NCI-H1417 treated with DMSO at 0.1 percent for 48 hours (cell line): ENCODE measurements at places on chromosomes 16 and 17.

DNA sequence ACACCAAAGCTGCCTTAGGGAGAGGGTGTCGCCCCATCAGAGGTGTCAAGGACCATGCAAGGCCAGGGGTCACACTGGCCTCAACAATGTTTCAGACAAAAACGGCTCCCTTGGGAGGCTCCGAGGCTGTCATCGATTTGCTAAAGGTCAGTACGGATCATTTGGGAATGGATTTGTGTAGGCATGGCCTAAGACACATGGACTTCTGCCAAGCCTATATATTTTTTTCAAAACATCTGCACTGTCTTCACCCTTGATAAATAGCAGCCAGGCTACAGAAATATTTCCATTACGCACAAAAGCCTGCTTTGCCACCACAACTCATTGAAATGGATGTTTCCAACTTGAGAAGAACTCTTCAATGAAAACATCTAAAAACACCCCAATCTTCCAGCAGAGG is 10.3 kb downstream of the CUEDC1 start:
- no peak for DNase-seq

- no peak for DNase-seq
Measured at GRCh38 chr16:69381231-69381630, 4.6 kb downstream of the TERF2 start.

GRCh38 chr17:66175892-66176291 is 16.0 kb downstream of the CEP112 start:
- DNase-seq = no peak

DNA sequence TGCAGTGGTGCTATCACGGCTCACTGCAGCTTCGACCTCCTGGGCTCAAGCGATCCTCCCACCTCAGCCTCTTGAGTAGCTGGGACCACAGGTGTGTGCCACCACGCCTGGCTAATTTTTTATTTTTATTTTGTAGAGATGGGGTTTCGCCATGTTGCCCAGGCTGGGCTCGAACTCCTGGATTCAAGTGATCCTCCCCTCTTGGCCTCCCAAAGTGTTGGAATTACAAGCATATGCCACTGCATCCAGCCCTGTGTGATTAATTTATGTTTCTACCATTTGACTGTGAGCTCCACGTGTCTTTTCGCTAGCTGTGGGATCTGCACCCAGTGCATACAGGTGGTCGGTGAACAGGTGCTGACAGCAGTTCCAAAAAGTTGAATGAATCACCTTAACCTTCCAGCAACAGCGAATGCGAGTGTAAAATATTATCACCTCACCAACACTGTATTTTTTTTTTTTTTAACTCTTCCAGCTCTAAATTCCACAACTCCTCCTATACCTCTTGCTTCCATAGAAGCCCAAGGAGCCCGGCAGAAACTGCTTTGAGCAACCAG is 484 bp upstream of the NUDT7 start:
- no peak for DNase-seq

GRCh38 chr17:48037036-48037837 is at the start of gene COPZ2:
COPZ2 (minus strand) TSS chr17:48037797; CDS start chr17:48037777, 20 bp downstream.
- DNase-seq = no peak

GRCh38 chr16:11233727-11234376 is 22.2 kb downstream of the SOCS1 start:
- no peak for DNase-seq

DNA sequence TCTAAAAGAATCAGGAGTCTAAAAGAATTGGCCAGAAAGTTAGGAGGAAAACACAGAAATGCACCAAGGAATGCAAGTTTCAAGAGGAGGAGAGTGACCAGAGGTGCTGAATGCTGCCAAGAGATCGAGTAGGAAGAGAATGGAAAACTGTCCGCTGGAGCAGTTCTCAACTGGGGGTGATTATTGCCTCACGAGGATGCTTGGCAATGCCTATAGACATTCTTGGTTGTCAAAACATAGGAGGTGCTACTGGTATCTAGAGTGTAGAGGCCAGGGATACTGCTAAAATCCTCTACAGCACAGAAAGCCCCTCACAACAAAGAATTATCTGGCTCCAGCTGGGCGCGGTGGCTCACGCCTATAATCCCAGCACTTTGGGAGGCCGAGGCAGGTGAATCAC is 82.1 kb upstream of the NOL11 start:
- no peak for DNase-seq

- no peak for DNase-seq
Measured at GRCh38 chr16:57549730-57550129, 7.3 kb downstream of the ADGRG5 start.

- DNase-seq = no peak
Measured at GRCh38 chr17:8488901-8489300, 53.2 kb downstream of the NDEL1 start.

DNA sequence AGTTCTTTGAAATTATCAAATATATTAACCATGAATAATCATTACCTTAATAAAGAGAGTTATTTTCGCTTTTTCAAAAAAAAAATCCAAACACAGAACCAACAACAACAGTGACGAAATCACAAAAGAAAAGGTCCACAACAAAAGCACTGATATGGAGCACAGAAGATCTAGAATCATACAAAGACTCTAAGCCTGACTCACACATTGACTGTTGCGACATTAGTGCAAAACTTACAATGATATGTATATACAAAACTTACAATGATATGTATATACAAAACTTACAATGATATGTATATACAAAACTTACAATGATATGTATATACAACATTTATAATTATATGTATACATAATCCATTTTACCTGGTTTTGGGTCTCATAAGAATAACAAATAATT is 117.7 kb downstream of the USP22 start:
- DNase-seq = no peak

DNA sequence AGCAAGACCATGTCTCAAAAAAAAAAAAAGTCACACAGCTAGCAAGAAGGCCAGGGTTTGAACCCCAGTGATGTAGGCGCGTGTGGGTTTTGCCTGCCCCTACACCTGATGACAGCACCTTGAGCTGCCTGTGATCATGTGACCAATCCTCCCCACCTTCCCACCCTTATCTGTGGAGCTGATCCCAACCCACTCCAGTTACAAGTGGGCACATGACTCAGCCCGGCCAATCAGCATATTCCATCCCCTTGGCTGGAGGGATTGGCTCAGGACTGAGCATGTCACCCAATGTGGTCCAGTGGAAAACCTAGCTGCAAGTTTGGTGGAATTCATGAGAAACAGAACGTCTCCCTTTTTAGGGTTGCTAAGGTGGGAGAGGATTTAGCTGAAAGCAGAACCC is 6.6 kb downstream of the TMEM114 start:
- DNase-seq = no peak

DNA sequence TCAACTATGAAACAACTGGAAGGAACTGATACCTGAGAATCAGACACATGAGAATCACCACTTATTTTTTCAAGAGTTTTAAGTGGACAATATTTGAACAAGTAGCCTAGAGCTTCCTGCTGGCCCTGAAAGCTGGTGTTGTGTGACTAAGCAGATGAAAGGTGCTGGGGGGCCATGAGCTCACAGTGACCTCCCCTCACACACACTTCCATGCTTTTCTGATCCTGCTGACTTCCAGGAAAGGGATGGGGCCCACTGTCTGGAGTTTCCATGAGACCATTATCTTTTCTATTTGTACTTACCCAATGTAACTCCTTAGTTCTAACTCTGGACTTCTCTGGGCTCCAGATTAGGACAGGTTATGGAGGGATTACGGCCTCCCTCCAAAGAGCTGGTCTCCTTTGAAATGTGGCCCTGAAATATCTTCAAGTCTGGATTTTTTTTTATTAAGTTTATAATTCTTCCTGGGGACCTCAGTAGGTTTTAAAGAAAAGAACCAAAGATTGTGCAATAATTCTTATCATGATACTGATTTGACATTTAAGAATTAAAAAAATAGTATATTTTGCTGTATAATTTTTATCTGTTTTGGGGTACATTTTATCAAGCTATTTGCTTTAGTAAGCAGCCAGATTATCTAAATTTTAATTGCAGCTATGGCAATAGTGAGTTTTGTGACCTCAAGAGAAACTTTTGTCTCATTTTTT is 4.9 kb downstream of the CAPNS2 start:
- no peak for DNase-seq

DNA sequence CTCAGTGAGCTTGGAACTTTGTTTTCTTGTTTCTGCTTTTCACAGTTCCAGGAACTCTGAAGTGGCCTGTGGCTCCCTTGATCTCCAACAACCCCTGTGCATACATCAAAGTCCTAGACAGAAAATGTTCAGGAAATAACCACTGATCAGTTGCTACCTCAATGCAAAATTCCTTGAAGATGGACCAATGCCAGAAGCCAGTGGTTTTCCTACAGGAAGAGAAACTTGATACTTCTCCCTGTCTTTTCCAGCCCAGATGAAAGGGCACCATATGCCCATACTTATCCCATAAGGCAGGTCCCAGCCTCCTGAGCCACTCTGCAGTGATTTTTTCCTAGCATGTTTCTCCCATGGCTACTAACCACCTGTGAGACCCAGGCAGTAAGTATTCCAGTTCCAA is 12.3 kb upstream of the CDRT4 start:
- DNase-seq = no peak

GRCh38 chr17:75242461-75243042 is 18.9 kb downstream of the GGA3 start:
- DNase-seq = no peak

DNA sequence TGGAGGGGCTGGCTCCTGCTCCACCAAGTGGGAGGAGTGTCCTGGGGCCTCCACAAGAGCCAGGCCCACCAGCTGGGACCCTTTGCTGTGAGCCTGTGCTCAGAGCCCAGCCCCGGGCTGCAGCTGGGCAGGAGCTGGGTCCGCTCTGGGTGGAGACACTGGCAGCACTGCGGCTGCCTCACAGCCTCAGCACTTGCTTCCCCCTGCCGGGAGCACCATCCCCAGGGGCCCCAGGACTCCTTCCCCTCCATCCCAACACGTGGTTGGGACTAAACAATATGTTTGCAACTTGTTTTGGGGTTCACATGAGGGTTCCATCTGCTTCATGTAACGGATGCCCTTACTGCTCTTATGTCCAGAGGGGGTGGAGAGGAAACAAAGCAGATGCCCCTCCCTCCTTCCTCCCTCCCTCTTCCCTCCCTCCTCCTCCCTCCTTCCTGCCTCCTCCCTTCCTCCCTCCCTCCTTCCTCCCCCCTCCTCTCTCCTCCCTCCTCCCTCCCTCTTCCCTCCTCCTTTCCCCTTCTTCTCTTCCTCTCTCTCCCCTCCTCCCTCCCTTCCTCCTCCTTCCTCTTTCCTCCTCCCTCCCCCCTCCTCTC is 16.3 kb upstream of the CBFA2T3 start:
- no peak for DNase-seq

- DNase-seq = no peak
Measured at GRCh38 chr17:3890878-3891219, 2.0 kb downstream of the CAMKK1 start.

DNA sequence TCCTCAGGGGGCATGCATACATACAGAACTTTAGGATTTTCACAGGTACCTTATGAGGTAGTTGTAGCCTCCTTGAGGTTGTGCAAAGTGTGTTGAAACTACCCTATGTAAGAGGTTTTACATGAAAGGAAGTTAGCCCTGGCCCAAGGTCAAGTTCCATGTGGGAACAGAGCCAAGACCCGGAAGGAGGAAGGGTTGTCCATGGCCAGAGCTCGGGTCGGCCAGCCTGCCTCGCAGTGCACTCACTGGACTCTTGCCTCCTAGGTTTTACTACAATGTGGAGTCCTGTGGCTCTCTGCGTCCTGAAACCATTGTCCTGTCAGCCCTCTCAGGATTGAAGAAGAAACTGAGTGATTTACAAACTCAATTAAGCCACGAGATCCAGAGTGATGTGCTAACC is 8.2 kb downstream of the POLR2C start:
- no peak for DNase-seq
